ENCODE measurements at places on chromosomes 5 and 9.

DNA sequence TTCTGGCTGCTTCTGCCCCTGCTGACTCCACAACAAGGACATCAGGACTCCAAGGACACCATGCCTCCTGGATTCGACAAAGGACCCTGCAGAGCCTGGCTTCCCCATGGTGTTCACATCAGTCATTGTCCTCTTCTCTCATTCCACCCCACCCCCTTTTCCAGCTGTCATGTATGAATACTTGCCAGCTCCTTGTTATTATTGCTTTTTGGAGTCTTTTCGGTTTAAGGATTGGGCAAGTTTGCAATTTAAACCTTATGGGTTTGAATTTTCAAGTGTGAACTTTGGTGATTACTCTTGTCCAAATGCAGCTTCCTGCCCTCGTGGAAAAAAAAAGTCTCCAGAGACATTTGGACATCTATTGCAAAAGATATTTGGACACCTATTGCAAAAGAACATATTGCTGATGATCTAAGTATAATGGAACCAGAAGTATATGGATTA is 14.2 kb upstream of the LVRN start:
- DNase-seq: no peak

- no peak for DNase-seq
Observed at GRCh38 chr5:33675958-33676464, 215.8 kb downstream of the ADAMTS12 start.

DNA sequence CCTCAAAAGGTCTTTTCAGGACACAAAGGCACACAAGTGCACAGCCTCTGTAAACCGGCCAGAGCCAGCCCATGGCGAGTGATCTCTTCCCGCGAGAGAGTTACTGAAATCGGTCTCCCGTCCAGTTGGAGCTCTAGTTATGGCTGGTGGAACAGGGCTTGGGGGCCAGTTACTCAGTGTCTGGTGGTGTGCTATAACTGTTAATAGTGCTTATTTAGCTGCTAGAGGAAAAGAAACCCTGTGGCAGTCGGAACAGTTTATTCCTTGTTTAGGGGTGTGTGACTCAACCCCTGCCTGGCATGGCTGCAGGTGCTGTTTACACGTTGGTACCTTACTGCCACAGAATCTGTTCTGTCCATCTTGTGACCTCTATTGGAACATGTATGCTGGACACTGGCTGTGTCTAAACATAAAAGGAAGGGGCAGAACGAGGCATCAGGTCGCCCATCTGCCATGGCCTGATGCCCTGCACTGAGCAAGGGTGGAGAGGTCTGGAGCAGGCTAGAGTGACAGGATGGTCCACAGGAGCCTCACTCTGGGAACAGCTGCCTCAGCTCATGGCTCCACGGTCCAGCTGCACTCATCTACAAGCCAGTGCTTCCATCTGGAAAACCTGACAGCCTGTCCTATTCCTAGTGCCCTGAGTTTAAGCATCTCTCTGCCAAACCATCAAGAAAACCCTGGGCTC is 49.6 kb upstream of the SIMC1 start:
- no peak for DNase-seq

- no peak for DNase-seq
Observed at GRCh38 chr9:136899196-136899595, 12.9 kb downstream of the TRAF2 start.

- no peak for DNase-seq
Observed at GRCh38 chr5:103256178-103256577, 2.4 kb upstream of the MACIR start.

GRCh38 chr5:9284781-9285307 is 261.0 kb downstream of the SEMA5A start:
- peak; percentile 9 for DNase-seq

DNA sequence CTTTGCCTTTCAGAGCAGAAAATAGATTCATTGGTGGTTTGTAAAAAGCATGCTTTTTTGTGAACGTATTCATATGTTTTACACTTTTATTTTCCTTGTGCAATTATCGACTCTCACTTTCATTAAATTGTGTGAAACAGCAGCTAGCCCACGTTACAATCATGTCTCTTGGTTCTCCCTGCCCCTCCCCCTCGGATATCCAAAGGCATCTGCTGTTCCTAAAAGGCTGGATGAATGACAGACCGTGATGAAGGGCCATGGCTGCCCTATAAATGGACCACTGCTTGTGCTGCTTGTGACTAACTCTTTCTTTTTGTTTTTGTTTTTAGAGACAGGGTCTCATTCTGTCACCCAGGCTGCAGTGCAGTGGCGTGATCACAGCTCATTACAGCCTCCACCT is 17.0 kb upstream of the SEMA4D start:
- no peak for DNase-seq

DNA sequence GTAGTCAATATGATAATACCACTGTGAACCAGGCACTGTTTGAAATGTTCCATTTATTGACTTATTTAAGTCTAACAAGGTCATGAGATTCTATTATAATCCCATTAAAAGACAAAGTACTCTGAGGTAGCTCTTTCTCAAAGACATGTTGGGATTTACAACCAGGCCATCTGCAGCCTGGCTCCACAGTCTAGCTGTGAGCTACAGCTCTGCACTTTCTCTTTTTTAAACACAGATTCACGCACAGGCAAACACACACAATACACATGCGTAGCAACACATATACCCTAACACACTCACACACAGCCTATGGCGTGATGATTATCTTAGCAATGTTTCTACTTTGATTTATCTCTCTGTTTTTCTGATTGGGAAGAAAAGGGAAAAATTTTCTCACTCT is 174.3 kb downstream of the PRR16 start:
- DNase-seq: no peak

DNA sequence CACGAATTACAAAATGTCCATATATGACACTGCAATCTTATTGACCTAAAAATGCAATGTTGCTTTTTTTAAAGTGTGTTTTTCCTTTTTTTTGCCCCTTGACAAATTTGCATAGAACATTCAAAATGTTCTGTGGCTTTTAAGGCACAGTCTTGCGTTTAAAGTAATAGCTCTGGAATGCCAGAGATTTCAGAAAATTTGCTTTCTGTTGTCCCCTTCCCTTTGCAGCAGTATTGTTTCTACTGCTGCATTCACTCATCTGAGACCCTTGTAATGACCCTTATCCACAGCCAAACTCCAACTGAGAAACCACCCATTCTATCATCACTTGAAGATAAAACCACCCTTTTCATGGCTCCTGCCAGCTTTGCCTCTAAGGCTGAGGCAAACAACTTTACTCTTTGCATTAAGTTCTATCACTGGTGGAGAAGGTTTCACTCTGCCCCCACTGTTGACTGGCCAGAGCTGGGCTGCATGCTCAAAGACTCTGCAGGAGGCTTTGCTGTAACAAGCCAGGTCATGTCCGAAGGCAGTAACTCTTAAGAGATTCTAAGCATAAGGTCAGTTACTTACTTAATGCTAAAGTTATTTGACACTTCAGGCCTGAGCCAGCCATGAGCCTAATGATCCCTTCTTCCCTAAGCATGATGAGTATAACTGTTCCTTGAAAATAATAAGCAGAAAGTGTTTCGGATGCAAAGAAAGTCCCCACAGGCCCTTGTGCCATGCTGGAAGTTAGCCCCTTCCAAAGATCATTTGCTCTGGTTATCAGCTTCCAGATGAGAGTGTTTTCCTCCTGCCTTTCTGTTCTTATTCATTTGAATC is 101.9 kb downstream of the CD180 start:
- DNase-seq: peak; percentile 18

DNA sequence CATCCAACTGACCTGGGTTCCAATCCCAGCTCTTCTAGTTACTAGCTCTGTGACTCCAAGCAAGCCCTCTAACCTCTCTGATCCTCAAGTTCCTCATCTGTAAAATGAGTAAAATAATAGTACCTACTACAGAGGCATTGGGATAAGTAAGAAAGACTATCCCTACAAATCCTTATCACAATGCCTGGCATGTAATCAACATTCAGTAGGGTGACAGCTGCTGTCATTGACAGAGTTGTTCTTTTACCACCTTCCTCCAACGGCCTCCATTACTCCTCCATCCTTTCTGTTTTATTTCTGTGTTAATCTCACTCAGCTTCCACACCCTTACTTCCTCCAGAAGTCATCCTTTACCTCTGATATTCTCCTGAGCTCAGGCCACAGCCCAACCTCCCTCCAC is 40.4 kb downstream of the FGF1 start:
- DNase-seq: no peak

DNA sequence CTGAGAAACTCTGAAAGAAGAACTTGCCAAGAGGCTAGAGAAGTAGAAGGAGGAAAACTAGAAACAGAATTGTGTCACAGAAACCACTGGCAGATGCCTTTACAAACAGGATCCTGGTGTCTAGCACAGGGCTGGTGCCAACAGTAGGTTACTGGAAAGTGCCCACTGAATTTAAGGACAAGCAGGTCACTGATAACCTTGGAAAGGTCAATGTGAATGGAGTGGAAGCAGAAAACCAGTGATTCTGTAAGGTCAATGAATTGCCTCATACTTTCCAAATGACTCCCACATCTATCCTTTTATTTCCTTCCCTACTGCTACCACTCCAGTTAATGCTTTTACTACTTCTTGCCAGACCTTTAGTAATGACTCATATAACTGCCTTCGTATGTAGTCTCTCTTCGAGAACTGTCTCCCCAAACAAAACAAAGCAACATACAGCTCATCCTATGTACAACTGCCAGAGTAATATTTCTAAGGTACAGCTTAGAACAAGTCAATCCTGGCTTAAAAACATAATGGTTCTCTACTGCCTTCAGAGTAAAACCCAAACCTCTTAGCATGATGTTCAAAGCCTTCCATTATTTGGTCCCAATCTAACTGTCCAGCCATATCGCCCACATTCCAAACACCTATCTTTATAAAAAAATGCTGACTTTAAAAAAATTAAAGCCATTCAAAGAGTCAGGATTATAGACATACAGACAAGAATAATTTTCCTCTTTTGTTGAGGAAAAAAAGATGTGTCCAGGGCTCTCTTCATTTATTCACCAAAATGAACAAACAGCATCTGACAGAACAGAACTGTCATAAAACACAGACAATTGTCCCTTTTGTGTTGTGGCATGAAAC is 52.5 kb downstream of the NR3C1 start:
- DNase-seq: peak; percentile 36

- no peak for DNase-seq
Observed at GRCh38 chr9:82418334-82418733, 429.8 kb downstream of the SPATA31D1 start.

DNA sequence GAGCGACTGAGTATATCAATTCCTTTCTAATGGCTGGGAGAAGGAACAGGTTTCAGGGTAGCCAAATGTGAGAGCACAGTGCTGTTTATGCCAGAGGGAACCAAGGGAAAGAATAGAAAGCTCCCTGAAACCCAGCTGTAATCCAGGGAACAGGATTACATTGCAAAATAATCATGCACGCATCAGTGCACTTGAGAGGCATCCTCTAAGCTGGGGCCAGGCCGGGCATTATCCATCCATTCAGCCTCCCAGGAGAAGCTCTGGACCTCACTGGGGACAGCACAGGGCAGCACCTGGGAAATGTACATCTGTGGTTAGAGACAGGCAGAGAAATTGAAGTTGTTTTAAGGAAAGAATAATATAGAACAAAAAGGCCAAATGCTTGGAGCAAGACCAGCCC is 72.7 kb downstream of the MTRR start:
- no peak for DNase-seq

- no peak for DNase-seq
Observed at GRCh38 chr9:71886015-71886414, 25.0 kb downstream of the ABHD17B start.

- no peak for DNase-seq
Observed at GRCh38 chr5:26031481-26031880, 1006.9 kb downstream of the CDH9 start.

DNA sequence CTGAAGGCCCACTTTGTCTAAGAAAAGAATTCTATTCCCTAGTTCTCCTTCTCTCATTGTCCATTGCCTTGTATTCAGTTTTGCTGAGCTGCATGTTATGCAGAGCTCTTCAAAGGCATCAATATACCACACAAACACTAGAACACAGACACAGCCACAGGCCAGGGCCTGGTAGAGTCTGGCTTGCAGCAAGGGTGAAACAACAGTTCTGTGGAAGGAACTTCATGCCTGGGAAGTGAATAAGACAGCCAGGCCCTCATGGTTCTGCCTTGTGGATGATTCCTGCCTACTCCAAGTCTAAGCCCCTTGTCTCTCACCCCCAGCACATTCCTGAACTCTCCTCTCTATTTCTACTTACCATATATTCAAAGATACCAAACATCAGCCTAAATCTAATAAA is 30.8 kb downstream of the KLHL3 start:
- DNase-seq: no peak

DNA sequence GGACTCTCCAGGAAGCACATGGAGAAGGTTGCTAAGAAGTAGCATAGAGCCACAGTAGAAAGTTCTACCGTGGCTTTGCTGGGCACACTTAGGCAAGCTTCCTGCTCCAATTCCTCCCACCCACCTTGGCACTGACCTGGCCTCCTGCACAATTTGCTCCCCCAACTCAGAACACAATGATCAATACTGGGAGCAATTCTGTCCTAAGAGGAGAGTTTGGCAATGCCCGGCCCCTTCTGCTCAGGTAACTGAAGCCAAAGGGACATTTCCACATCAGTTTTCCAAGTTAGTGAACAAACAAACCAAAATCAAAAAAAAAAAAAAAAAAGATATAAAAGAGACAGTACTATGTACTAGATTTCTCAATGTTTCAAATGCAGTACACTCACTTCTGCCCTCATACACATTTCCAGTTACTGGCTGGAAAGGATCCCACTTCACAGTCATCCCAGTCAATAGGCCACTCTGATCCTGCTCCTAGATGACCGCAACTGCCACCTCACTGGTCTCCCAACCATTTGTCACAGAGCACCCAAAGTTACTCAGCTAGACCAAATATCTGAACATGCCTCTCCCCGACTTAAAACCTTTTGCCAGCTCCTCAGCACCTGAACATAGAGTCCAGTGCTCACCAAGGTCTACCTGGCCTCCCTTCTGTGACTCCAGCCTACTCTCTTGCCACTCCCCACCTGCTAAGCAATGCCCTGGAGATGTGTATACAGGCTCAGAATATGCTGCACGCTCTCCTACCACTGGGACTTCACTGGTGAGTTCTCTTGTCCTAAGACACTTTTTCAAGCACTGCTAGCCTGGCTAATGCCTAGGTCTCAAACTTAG is 21.3 kb downstream of the ABCA1 start:
- DNase-seq: peak; percentile 55

DNA sequence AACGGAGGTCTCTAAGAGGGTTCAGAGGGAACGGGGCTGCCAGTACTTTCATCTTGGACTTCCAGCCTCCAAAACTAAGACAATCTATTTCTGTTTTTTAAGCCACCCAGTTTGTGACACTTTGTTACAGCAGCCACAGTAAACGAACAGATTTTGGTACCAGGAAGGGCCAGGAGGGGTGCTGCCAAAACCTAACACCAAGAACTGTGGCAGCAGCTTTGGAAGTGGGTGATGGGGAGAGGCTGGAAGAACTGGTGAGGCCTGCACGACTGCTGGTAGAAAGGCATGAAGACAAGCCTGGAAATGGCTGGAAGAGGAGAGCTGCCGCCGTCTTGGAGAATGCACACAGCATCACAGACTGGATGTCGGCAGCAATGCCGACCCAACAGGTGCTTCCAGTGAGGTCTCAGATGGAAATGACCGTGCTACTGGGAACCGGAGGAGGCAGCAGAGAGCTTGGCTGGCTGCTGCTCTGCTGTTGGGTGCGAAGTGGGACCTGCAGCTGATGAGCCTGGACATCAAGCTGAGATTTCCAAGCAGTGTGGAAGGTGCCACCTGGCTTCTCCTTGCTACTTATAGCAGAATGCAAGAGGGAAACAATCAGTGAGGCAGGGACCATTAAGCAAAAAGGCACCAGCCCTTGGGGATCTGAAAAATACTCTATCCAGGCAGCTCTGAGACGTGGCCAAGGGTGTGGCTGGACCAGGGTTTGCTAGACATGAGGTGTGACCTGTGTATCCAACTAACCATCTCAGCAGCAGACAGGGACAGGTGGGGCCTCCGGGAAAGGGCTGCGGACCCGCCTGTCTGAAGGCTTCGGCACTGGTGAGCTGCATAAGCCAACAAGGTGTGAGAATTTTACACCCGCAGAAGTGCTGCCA is 4.7 kb upstream of the TMEM210 start:
- peak; percentile 79 for DNase-seq
